ENCODE measurements at places on chromosomes 4 and X.
A peak's percentile ranks its signal among the peaks of the same experiment; 100 is the strongest.

GRCh38 chrX:1475881-1476280, 23.2 kb upstream of the ASMTL start:
- no peak for DNase-seq

DNA sequence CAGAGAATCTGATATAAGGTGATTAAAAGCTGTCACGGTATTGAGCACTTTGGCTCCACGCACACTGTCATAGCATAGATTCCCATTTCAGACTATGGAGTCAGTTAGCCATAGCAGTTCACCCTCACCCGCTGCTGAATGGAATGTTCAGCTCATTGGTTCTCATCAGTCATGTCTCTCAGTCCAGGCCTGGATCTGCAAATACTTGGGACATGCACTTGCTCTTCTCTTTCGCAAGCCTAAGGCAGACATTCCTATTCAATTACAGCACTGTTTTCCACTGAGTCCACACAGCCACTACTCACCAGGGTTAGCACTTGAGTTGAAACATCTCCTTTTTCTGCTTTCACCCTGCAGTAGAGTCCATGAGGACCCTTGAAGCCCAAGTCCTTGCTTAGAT, 30.6 kb upstream of the SCML1 start:
- no peak for DNase-seq

- DNase-seq, result no peak
Measured at GRCh38 chrX:13254076-13254785, 65.6 kb downstream of the ATXN3L start.

DNA sequence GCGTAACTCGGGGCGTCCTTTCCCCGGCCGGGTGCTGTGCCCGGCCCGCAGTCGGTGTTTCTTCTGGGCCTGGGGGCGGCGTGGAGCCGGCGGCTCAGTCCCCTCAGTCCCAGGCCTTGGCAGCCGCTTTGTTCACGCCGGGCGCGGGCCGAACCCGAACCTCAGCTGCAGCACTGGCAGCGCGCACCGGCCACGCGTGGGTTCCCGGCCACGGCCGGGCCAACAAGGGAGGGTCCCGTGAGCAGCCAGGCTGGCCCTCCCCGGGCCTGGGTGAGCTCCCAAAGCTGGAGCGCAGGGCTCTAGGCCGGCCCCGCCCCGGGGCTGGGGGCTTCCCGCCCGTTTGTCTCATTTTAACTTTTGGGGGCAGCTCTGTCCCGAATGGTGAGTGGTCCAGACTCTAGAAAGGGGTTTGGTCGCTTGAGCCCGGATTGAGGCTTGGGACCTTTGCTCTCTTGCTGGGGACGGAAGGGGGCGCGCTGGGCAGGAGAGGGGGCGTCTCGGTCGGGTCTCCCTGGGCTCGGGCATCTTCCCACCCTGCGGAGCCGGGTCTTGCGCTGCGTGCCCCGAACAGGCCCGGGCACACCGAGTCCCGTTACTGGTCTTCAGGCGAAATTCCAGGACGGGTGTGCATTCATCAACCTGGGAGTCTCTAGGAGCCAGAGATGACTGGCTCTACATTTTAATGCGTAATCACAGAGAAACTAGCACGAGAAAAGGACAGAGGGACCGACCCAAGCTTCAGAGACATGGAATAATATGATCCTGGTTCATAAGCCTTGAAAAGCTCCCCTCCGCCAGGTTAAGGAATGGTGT, 177.1 kb downstream of the CBR4 start:
- peak; percentile 13 for DNase-seq

DNA sequence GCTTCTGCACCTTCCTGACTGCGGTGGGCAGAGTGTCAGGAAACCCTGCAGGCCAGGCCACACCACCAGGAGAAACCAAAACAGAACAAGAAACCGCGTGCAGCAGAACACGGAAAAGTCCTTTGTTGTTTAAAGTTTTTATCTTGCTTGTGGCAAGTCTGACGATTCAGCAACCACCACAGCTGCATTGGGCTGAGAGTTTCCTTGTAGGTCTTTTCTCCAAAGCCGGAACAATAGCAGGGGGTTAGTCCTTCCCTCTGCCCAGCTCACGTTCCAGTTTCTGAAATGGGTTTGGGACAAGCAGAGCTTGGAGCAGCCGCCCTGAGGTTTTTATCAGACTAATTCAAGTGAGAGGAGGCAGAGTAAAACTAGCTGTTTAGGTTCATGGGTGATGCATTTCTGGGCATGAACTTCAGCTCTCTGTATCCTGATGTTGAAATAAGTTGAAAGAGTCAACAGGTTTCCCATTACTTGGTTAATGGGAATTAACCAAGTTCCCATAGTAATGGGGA, 216.9 kb downstream of the PTTG2 start:
- DNase-seq, result peak; percentile 25

DNA sequence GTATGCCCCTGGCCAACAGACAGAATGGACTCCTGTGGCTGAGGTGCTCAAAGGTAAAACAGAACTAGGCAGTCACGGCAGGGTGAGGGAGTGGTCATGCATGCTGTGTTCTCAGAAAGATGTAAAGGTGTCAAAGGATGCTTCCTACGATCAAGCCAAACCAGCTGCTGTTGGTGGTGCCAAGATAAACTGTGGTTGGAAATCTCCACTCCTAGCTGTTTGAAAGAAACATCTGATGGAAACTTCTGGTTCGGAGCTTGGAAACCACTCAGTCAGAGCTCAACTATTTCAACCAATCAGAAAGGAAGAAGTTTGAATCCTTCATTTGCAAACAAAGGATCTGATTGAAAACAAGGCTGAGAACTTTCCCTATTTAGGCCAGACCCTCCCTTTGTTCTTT, 68.5 kb upstream of the DDX60 start:
- DNase-seq, result no peak

DNA sequence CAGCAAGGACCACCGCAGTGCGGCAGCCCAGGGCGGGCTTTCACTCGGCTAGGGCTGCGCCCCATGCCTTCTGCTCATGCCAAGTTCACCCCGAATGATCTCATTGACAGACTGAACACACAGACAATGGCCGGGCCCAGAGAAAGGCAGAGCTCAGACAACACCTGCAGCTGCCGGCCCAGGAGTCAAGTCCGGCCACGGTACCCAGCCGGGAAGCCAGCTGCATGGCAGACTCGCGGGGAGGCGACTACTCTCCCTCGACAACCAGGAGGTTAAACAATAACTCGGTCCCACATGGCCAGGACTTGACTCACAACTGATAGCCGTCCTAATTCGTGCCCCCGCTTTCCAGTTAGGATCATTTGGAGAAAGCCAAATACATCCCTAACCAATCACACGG, 50.4 kb downstream of the ABLIM2 start:
- no peak for DNase-seq

GRCh38 chrX:154967603-154968002, 54.9 kb downstream of the F8 start:
- DNase-seq, result no peak

DNA sequence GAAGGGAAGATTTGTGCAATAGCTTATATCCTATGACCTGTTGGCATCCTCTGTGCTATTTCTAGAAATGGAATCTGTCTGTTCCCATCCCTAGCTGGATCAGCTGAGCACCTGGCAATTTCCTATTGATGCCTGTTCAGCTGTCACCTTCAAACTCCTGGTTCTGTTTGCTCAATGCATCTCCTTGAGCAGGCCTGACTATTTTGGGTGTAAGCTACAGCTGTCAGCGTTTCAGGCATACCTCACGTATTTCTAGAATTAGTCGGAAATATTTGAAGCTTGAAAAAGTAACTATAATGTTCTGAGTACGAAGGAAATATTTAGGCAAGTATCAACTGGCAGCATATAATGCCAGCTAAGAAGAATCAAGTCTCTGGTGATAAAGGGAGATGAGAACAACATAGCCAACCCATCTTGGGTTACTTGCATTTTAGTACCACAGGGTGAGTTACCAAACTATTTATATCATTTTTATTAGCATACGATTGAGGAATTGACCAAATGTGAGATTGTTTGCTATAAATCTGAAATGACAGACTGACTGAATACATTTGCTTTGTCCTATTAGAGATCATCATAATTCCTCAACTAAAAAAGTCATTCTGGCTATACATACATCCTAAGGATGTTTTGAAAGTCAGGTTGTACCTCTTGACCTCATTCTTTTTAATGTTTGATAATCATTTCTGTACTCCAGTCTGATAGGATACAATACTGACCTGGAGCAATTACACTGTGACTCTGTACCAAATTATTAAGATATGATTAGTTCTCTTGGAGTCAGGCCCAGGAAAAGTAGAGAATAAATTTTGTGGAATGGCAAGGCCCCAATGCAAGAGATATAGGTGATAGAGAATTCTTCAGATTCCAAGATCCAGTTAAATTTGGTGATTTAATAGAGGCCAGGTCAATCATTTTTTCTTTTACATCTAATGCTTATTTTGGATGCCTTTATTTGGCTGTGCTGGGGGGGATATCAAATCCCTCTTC, 36.4 kb upstream of the PLAC1 start:
- no peak for DNase-seq

All from C1 segment of cervical spinal cord (tissue), 14 donors.